ENCODE measurements at places on chromosomes 13 and 19.

GRCh38 chr13:75479102-75479740 lies 2.7 kb downstream of the TBC1D4 start:
- DNase-seq, result no peak

DNA sequence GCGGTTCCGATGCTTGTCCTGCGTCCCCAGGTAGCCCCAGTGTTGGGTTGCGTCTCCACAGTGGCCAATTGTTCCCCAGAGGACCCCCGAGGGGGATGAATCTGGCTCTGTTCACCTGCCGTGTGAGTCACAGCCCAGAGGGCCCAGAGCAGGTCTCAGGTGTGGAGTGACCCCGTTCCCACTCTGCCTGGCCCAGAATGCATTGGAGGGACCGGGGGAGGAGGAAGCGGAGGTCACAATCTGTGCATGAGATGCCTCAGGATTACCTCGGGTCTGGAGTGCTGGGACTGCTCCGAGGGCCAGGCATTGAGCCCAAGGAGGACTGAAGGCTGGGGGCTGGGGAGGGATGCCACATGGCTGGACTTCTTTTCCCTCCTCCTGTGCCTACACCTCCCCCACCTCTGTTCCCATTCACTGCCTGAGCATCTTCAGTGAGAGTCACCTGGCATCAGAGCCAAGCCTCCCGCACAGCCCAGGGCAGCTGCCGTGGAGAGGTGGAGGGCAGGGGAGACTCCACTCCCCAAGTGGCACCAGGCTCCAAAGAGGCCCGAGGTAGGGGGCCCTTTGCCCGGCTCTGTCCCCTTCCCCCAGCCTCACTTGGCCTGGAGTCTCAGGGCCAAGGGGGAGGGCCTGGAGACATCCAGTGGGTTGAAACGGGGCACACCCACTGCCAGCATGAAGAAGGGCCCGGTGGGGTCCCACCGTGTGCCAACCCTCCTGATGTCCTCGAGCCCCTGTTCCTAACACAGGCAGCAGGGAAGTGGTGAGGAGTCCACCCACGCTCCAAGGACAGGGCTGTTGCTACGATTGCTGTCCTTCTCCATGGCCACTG lies 81.1 kb downstream of the CHST8 start:
- DNase-seq, result no peak

DNA sequence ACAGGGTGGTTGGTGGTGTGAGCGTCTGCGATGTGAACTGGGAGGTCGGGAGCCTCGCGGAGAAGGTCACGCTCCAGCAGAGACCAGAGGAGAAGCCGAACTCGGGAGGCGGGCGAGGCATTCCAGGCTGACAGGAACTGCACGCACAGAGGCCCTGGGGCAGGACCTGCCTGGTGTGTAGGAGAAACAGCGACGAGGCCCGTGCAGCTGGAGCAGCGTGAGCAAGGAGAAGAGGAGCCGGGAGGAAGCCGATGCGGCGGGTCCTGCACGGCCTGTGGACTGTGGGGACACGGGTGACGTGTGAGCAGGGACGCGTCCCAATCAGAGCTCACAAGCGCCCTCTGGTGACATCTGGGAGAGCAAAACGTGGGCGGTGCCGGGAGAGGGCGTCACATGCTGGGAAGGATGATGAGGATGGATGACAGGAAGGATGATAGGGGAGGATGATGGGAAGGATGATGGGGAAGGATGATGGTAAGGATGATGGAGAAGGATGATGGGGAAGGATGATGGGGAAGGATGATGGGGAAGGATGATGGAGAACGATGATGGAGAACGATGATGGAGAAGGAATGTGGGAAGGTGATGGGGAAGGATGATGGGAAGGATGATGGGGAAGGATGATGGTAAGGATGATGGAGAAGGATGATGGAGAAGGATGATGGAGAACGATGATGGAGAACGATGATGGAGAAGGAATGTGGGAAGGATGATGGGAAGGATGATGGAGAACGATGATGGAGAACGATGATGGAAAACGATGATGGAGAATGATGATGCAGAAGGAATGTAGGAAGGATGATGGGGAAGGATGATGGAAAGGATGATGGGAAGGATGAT lies 16.1 kb upstream of the MADCAM1 start:
- peak; percentile 73 for DNase-seq

GRCh38 chr19:5697022-5697889 lies 7.2 kb downstream of the RPL36 start:
- DNase-seq, result no peak

- peak; percentile 24 for DNase-seq
Observed at GRCh38 chr19:11007962-11008532, 47.2 kb downstream of the SMARCA4 start.

- no peak for DNase-seq
Observed at GRCh38 chr13:73421310-73421912, 362.6 kb downstream of the KLF5 start.

DNA sequence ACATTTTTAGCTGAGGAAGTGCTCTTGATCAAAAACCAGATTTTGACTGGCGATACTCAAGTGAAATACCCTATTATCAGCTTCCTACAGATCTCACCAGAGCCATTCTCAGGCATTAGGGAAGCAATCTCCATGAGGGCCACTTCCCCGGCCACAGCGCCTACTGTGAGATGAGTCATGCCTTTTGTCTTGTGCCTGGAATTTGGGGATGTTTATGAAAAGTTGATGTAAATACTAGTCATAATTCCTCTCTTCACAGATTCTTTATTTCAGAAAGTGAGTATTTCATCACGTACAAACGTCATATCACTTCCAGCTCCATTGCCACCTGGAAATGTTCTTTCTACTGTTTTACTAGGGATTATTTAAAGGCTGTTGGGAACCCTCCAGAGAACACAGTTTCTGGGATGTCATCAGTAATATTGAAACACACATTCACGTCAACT lies 25.3 kb upstream of the SLC46A3 start:
- no peak for DNase-seq

- no peak for DNase-seq
Observed at GRCh38 chr19:4487572-4487971, 15.5 kb downstream of the HDGFL2 start.

- DNase-seq, result no peak
Observed at GRCh38 chr19:14146789-14147216, 10.4 kb upstream of the ASF1B start.

DNA sequence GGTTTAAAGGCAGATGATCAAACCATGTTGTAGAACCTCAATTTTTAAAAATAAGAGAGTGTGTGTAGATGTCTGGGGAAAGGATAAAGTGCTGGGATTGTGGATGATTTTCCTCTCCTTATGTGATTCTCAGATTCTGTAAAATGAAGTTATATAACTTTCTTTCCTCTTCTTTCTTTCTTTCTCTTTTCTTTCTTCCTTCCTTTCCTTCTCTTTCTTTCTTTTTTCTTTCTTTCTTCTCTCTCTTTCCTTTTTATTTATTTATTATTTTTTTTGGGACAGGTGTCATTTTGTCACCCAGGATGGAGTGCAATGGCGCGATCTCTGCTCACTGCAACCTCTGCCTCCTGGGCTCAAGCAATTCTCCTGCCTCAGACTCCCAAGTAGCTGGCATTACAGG lies 82.6 kb downstream of the GADD45B start:
- DNase-seq, result no peak

GRCh38 chr19:39142630-39143029 lies 17.0 kb downstream of the PAK4 start:
- DNase-seq, result no peak

DNA sequence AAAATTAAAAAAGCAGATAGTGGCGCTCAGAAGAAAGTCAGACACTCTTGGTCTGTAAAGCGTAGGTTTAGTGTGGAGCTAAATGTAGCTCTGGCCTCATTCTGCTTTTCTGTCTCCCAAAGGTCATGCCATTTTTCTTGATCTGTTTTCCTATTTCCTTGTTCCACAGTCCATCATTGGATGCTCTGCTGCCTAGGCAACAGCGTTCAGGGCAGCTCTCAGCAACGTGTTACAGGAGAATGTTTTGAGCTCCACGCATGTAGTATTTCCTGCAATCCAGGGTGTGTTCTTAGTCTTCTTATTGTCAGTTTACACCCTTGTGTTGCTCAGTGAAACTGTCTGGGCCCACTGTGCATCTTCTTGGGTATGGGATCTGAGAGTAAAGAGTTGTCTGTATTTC lies 46.0 kb upstream of the PCDH8 start:
- DNase-seq, result no peak

DNA sequence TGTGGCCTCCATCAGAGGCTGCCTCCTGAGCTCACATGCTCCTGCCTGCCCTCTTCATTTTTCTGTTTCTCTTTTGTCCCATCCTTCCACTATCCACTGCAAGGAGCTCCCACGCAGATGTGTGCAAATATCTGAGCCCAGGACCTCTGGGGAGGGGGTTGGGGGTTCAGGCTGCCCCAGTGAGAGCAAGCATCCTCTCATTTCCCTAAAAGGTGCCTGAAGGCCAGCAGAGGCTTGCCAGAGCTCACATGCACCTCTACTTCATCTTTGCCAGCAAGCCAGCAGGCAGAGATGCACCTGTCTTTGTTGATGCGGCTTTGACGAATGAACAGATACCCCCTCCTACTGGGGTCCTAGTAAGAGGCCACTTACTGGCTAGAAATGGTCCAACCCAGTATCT lies 128.8 kb downstream of the FGF9 start:
- DNase-seq, result no peak

All from putamen (tissue), 1 donor.